AG20443 (cell line): ENCODE measurements at places on chromosomes 4 and X.

- DNase-seq, result no peak
Measured at GRCh38 chr4:77742054-77742453, 77.1 kb downstream of the CNOT6L start.

GRCh38 chrX:117274965-117275364, 812.2 kb upstream of the CT83 start:
- no peak for DNase-seq

DNA sequence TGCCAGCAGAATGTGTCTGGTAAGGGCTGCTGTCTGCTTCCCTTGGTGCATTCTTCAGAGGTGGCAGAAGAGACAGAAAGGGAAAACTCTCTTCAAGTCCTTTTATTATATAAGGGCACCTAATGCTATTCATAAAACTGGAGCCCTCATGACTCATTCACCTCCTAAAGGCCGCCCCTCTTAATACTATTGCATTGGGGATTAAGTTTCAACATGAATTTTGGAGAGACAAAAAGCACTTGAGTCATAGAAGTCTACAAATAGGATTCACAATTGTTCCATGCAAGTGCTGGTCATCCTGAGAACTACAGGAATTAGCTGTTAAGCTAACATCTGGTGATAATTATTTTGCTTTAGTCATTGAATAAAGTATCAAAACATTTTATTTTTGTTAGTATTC, 349.5 kb downstream of the HS3ST1 start:
- DNase-seq, result no peak

- DNase-seq, result no peak
Measured at GRCh38 chr4:179486570-179487335, 2044.5 kb upstream of the AGA start.

DNA sequence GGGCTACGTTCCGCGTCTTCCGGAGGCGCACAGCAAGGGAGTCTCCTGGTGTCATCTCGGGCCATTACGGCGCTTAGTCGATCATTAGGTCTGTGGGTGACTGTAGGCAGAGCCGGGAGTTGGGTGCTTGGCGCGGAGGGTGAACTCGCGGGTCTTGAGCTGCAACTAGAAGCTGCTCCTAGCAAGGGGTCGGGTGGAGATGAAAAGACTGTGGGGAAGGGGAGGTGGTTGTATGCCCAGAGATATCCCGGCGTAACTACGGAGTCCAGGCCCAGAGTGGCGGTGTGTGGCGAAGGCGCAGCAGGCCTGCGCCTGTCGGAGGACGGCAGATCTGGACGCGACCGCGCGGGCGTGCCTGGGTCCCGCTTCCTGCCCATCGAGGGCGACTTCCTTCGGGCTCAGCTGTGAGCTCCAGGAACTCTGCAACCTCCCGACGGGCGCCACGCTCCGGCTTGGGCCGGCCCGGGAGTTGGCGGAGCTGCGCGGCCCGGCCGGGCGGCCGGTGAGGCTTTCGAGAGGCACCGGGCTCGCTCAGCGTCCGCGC, 2.7 kb upstream of the NKX3-2 start:
- DNase-seq, result no peak

DNA sequence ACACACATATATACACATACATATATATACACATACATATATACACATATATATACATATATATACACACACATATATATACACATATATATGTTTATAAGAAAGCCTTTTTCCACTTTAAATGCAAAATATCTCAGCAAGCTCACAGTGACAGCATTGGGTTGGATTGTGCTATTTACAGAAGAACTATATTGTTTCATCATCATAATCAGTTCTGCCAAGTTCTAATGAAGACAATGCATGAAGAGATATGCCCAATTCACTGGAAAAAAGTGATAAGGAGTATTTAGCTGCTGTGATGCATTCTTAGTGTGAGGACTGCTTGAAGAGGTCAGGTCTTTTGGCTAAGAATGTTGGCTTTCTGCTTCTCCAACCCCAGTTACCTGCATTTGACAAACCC, 54.4 kb downstream of the RNF150 start:
- DNase-seq, result peak; percentile 21
